ENCODE measurements at places on chromosomes 12 and 14.

- DNase-seq: peak; percentile 50
Observed at GRCh38 chr12:54413284-54414190, 5.5 kb downstream of the ITGA5 start.

GRCh38 chr14:99265571-99265970 is 6.4 kb downstream of the BCL11B start:
- DNase-seq: peak; percentile 39

DNA sequence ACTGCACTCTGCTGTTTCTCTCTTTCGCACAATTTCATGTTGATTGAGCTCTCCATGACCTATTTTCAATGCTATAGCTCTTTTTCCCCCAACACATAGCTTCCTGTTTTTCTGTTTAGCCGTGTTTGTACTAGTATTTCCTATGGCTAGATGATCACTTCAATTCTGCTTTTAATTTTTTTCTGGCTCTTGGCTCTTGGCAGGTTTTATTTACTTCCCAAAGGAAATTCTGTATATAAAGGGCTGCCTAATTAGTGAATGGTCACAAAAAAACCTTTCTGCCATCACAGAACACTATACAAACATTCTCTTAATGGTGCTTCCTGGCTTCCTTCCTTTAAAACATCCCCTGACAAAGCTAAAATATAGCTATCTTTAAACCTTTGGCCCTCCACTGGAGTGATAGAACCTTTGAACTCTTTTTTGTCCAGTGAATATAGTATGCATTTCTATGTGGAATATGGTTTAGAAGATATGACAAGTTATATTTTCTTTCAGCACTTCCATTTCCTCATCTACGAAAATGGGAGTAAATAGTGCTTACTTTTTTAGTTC is 88.2 kb downstream of the RASSF9 start:
- peak; percentile 21 for DNase-seq

DNA sequence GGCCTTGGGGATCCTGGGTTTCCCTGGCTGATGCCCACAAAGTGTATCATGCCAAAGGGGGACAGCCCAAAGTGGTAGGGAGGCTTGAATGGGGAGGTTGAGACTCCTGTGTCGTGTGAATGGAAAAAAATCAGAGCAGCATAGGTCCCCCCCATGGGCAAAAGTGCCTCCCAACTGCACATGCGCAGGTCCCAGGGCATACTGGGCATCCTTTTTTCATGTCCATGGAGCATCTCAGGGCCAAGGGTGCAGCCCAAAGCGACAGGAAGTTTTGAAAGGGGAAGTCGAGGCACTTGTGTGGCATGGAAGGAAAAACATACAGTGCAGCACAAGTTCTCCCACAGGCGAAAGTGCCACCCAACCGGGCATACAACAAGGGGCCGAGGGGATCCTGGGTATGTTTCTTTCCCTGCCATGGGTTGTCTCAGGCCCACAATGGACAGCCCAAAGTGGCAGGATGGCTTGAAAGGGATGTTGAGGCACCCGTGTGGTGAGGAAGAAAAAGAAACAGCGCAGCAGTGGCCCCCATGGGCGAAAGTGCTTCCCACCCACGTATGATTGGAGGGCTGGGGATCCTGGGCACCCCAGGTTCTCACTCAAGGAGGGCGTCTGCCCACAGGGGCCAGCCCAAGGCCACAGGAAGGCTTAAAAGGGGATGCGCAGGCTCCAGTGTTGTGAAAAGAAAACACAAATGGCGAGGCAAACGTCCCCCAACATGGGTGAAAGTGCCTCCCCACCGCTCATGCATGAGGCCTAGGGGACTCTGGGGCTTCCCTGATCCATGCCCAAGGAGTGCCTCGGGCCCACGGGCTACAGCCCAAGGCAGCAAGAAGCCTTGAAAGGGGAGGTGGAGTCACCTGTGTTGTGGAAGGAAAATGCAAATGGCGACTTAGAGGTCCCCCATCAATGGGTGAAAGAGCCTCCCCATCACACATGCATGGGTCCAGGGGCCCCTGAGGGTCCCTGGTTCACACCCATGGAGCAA is 573.7 kb downstream of the ALG10 start:
- DNase-seq: no peak

GRCh38 chr14:69094481-69094880 is 58.4 kb downstream of the DCAF5 start:
- no peak for DNase-seq

- DNase-seq: no peak
Observed at GRCh38 chr12:6618483-6619225, 11.5 kb upstream of the CHD4 start.

DNA sequence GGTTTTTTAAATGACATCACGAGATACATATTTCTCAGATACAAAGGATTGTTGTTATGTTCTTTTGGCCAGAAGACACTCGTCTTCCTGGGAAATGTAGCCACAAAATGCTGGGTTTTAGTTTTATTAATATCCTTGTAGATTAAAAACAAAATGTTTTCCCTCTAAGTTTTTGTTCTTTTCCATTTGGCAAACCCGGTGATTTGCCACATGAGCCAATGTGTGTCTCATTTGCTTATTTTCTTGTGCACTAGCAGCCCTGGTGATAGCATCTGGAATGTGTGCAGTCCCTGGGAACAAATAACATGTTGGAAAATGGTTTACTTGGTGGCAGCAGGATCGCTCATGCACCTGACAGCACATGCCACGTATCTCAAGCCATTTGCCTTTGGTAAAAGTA is 61.0 kb downstream of the HMGA2 start:
- no peak for DNase-seq

Data from small intestine (tissue), 16 donors.